ENCODE measurements at places on chromosomes 3 and 15.

DNA sequence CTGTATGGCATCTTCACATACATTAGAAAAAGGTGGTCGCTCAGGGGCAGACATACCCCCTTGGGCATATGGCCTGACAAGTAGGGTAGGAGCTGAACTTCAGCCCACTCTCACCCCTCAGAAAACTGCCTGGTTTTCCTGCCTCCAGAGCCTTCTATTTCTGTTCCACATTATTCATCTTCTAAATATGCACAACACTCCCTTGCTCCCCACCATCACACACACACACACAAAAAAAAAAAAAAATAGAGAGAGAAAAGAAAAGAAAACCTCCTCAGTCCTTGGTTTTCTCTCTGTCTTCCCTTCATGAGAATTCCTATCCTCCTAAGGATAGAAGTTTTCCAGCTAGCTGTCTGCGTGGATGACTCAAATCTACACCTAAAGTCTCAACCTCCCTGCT lies 5.6 kb upstream of the ROPN1 start:
- DNase-seq: no peak

DNA sequence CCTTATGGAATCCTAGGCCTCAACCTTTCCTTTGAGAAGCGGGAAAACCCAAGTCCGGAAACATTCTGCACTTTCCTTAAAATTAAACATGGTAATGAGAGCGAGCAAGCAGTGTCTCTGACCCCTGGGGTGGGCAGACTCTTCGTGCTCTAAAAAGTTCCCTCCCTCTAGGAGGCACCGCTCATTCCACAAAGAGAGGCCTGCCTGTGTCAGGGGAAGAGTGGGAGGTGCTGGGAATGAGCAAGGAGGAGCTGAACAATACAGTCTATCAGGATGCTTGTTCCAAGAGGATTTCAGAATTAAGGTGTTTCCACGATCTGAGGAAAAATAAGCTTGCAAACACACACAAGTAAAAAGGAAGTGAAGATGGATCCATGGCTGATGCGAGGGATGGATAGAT lies 6.0 kb upstream of the RLBP1 start:
- DNase-seq: no peak

DNA sequence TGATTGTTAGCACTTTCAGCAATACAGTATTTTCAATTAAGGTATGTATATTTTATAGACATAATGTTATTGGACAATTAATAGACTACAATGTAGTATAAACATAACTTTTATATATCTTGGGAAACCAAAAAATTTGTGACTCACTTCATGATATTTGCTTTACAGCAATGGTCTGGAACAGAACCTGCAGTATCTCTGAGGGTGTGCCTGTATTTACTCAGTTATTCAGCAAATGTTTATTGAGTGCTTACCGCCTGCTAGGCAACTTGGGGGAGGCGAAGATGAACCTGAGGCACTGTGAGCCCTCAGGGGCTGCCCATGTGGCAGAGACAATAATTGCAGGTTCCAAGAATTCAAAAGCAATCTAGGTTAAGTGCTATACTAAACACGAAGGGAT lies 144.8 kb downstream of the GABRB3 start:
- DNase-seq: no peak

DNA sequence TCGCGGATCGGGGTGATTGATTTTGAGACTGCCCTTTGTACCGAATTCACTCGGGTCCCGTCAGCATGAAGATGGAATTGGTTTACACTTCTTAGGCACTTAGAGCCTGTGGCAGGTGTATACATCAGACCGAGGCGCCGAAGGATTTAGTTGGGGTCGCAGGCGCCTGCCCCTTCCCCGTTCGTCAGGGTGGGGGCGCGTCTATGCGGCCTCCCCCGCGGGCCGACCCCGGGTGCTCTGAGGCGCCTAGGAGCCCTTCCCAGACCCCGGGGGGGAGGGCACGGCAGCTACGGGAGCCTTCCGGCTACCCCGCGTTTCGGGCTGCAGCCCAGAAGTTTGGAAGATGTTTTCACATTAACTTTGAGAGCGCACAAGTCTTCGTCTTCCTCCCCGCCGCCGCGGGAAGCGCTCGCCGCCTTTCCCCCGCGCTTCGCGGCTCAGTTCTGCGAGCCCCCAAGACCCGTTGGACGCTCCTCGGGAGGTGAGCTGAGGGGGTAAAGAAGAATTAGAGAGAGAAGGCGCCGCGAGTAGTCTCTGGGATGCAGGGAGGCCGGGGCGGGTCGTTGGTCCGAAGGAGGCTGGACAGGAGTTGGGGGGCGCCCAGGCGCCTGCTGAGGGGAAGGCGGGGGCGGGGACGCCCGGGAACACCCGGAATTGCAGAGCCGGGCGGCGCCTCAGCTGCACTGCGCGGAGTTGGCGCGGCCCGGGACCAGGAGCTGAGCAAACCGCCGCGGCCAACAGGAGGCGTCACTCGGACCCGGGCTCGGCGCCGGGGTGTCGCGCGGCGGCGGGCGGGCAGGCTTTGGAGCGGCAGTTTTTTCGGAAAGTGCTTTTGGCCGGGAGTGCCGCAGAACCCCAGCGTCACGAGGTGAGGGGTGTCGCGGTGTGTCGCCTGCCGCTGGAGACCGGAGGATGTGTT lies 780 bp downstream of the TIPARP start:
- DNase-seq: no peak

GRCh38 chr15:36585774-36586173 lies 6.3 kb downstream of the CDIN1 start:
- no peak for DNase-seq

GRCh38 chr3:46202535-46202934 lies 5.6 kb downstream of the CCR1 start:
- no peak for DNase-seq
